ENCODE measurements at places on chromosomes 4 and X.

GRCh38 chr4:70008771-70009170 is 13.0 kb downstream of the STATH start:
- no peak for DNase-seq

GRCh38 chr4:81471298-81471587 is 464 bp downstream of the RASGEF1B start:
- peak; percentile 11 for DNase-seq

DNA sequence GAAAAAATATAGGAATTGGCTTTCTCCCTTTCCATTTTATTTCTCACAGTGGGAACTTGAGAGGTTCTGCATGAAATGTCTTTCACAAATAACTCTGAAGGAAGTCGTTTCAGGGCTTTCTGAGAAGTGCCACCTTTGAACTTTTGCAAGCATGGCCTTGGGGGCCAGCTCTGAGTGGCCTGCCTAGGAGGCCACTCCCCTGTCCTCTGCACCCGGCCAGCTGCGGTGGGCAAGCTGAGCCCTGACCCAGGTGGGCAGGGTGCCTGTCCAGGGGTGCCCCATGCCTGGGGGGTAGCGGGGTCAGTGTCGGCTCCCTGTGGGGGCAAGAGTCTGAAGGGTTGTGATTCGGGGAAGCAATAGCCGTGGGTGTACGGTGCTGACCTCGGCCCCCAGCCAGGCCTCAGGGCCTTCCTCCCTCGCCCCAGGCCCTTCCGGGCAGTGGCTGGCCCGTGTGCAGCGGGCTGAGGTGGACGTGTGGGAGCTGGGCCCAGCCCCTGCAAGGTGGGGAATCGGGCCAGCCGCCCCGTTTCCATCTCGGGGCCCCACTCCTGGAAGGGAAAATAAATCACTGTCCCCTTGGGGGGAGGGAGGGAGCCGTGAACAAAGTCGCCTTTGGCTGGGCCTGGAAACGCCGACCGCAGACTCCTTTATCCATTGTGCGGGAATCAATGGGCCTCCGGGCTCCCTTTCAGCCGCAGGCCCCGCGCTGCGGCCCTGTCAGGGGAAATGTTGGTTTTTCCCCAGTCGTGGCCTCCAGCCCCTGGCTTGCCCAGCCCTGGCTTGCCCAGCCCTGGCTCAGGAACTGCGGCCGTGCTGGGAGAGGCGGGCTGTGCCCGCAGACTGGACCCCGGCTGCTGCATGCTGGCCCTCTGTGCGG is 3.1 kb downstream of the FGFRL1 start:
- DNase-seq: no peak

GRCh38 chr4:7498446-7499200 is 63.9 kb upstream of the PSAPL1 start:
- DNase-seq: no peak

DNA sequence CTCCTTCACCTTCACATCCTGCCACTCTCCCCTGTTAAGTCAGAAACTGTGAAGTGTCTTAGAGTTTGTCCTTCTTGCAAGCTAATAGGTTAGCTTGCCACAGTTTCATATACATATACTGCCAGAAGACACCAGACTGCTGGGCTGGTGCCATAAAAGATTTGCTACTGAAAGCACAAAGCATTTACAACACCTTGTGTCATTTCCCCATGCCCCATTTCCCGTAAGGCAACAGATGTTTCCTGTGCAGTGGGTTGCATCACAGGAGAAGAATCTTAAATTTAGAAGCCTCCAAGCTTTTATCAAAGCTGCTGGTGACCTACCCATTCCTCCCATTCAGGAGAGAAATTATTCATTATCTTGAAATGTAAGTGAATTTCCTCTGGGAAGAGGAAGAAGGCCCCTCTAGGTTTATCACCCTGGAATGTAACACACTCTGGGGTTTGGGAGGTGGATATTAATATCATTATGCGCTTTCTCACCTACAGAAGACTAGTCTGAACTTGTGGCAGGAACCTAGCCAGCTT is 34.5 kb upstream of the RAB33B start:
- DNase-seq: no peak

GRCh38 chr4:25290490-25291067 is 22.0 kb upstream of the ZCCHC4 start:
- DNase-seq: no peak

DNA sequence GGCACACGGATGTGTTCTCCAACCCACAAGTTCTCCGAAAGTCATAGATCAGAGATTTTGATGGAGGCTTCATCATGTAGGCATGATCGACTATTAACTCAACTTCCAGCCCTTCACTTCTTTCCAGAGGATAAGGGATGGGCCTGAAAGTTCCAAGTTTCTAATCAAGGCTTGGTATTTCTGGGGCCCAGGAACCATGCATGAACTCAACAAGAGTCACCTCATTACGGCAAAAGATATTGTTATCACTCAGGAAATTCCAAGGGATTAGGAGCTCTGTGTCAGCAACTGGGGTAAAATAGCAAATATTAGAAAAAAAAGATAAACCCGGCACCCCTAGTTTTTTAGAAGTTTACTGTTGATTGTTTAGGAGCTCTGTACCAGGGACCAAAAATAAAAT is 240.1 kb upstream of the PPP1R2C start:
- no peak for DNase-seq

DNA sequence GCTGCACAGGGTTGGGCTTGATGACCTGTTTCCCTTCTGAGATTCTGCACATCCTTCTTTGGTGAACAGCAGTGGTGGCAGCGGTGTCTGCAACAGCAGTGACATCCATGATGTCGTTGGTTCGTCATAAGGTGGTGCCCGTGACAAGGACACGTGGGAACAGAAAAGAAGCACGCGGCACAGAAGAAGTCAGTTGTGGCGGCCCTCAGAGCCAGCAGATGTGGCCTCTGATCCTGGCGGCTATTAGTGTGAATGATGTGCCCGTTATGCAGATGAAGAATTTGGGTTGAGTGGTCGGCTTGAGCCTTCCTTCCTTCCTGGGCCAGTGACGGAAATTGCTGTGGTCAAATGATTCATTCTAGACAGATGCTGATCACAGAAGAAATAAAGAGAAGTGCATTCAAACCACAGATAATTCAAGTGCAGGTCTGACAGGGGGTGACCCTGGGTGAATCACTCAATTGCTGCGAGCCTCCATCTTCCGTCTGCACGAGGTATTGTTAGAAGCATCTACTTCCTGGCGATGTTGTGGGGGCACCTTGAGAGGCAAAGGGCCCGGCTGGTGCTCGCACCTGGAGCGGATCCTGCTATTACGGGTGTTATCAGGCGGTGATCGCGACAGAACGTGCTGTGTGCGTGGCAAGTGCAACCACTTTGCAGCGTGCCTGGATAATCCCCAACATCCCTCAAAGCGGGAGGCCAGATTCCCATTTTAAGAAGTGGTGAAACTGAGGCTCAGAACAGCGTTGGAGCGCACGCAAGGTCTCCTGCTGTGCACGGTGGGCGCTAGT is 215.2 kb upstream of the PSAPL1 start:
- peak; percentile 88 for DNase-seq

- no peak for DNase-seq
Observed at GRCh38 chrX:123087326-123087725, 96.8 kb upstream of the GRIA3 start.

GRCh38 chrX:63327788-63328187 is 23.3 kb downstream of the SPIN4 start:
- no peak for DNase-seq

DNA sequence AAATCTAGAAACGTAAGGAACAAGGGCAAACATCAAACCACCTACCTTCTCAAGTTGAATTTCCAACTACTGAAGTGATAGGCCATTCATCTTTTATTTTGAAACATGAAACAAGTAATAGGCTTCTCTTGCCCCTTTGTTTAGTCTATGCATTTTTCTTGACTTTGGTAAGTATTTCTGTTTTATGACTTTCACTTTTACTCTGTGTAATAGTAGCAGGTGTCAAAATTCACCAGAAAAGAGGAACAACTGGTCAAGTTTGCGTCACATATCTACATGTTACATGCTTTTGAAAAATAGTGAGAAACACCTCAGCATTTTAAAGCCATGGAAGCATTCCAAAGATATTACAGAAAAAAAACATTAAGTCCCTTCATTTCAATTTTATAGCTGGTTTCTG is 157.1 kb upstream of the FTHL17 start:
- DNase-seq: no peak

DNA sequence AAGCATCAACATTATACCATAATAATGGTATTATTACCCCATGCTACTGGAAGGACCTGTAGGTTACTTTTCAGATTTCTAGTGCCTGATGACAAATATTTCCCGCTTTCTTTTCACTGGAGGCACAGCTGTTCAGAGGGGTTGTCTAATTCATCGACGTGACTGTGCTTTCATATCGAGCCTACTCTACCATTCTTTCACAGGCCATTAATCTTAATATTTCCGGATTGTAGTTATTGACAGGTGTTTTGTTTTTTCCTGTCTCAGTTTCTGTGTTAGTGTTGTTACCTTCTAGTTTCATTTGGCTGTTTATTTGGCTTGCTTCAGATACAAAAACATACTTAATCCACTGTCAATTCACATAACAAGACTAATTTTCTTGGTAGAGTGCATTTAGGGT is 330.9 kb downstream of the SPOCK3 start:
- no peak for DNase-seq

GRCh38 chr4:168695288-168695687 is 198.4 kb downstream of the PALLD start:
- no peak for DNase-seq

- DNase-seq: no peak
Observed at GRCh38 chrX:74211911-74212310, 92.1 kb upstream of the ZCCHC13 start.

DNA sequence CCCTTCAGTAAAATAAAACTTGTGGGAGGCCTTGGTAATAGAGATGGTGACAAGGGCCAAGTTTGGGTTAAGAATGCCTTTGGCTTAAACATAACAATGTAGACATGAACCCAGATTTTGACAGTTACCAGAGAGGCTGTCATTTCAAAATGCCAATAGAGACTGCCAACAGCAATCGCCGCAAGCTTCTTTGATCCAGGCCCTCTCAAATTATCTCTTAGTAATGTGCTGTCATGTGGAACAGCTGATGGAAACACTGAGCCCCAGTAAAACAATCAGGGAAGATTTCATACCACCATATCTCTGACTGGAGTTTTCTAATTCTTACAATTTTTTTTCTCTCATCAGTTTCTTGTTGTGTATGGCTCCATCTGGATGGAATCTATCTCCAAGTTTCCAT is 80.5 kb downstream of the ZNF330 start:
- no peak for DNase-seq

GRCh38 chrX:9088896-9089295 is 55.0 kb upstream of the FAM9B start:
- DNase-seq: no peak

- DNase-seq: peak; percentile 61
Observed at GRCh38 chr4:158873795-158874401, 105.1 kb downstream of the FNIP2 start.

- no peak for DNase-seq
Observed at GRCh38 chr4:150782311-150782710, 200.4 kb downstream of the MAB21L2 start.

- peak; percentile 47 for DNase-seq
Observed at GRCh38 chr4:75895744-75896314, 6.4 kb downstream of the PPEF2 start.

GRCh38 chrX:119155416-119156035 is 27.9 kb upstream of the KIAA1210 start:
- DNase-seq: peak; percentile 29
